Activated naive CD4-positive, alpha-beta T cell treated with anti-CD3 and anti-CD28 coated beads for 36 hours (primary cell): ENCODE measurements at places on chromosomes 7 and 10. TPM values are rescaled to one million over a fixed set of nuclear protein-coding genes. Genes with fewer than 3 reads are reported as not detected.

CC2D2B gene
- total RNA-seq, result not detected

FOXP2 gene
- not detected for total RNA-seq

LYZL2 gene
- total RNA-seq, result not detected

FGFBP3 gene
- 1.6 TPM for total RNA-seq

DNA sequence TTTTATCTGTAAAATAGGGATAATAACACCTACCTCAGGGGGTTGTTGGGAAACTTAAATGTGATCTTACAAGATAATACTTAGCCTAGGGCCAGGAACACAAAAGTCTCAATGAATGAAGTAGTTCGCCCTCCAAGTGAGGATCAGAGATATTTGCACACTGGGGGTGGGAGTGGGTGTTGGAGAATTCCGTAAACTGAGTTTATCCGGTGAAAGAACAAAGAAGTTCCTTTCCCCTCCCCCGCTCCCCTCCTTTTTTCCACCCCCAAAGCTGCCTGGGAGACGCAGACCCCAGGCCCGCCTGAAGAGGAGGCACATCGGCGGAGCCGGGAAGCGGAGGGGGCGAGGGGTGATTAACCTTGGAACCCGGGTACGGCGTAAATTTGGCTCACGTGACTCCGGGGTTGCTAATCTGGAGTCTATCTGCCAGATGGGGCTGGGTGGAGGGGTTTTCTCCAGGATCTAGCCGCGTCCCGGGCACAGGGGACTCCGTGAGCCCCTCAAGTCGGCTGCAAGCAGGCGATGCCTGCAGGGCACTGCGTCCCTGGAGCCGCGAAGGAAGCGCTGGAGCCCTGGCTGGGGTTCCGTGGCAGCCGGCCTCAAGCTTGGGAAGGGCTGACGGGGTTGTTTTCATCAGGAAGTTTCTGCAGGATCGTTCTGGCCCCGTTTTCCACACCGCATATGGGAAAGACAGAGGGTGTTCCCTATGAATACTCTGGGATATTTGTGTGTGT lies 1.4 kb upstream of the PODXL start:
- H3K4me1 ChIP-seq, result peaks cover 12% of the 10 kb centered on the region
- H3K4me3 ChIP-seq, result no peak overlapping the region
- DNase-seq, result no peak
- H3K27ac ChIP-seq, result no peak overlapping the region
- no peaks in the 10 kb centered on the region for H3K36me3 ChIP-seq

DNA sequence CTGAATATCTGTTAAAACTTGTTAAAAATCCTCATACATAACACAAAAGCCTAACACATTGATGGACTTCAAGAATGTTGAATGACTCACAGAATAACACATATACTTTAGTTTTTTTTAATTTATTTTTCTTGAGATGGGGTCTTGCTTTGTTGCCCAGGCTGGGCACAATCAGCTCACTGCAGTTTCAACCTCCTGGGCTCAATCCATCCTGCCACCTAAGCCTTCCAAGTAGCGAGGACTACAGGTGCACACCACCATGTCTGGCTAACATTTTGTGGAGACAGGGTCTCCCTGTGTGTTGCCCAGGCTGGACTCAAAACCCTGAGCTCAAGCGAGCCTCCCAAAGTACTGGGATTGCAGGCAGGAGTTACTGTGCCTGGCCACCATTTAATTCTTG lies 28.1 kb downstream of the SUV39H2 start:
- H3K27me3 ChIP-seq, result no peaks in the 10 kb centered on the region
- no peak for DNase-seq
- no peak overlapping the region for H3K4me3 ChIP-seq
- H3K4me1 ChIP-seq, result peaks cover 16% of the 10 kb centered on the region
- peaks cover 66% of the 10 kb centered on the region for H3K36me3 ChIP-seq
- no peak overlapping the region for H3K27ac ChIP-seq

GRCh38 chr10:929960-930624 lies 1.4 kb downstream of the LARP4B start:
- H3K4me1 ChIP-seq, result peaks cover 37% of the 10 kb centered on the region
- H3K27me3 ChIP-seq, result no peaks in the 10 kb centered on the region
- peak overlapping the region; percentile 84 for H3K4me3 ChIP-seq
- H3K27ac ChIP-seq, result peak overlapping the region; percentile 83
- peaks cover 16% of the 10 kb centered on the region for H3K36me3 ChIP-seq

DNA sequence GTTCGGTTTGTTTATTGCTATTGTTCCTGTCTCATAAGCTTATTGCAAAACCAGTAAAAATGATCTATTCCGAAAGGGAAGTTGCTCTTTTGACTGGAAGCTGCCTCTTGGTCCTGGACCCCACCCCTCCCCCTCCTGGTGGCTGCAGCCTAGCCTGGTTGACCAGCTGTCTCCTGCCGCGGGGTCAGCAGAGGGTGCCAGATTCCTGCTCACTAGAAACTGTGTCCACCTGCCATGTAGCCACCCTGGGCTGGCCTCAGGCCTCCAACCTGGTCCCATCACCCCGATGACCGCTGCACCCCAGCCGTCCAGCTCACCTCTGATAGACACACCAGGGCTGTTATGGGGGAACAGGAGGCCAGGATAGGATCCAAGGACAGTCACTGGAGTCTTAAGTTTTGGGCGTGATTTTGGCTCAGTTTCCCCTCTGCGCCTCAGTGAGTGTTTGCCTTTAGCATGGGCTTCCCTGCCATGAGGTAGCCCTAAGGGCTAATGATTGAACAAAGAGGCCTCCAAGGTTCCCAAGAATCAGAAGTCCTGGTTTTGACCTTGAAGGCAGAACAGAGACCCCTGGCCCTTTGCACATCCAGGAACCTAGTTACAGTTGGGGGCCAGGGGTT lies 32.9 kb upstream of the SLF2 start:
- H3K36me3 ChIP-seq, result no peaks in the 10 kb centered on the region
- H3K27me3 ChIP-seq, result peaks cover 7% of the 10 kb centered on the region
- no peaks in the 10 kb centered on the region for H3K4me1 ChIP-seq
- H3K4me3 ChIP-seq, result no peak overlapping the region

DNA sequence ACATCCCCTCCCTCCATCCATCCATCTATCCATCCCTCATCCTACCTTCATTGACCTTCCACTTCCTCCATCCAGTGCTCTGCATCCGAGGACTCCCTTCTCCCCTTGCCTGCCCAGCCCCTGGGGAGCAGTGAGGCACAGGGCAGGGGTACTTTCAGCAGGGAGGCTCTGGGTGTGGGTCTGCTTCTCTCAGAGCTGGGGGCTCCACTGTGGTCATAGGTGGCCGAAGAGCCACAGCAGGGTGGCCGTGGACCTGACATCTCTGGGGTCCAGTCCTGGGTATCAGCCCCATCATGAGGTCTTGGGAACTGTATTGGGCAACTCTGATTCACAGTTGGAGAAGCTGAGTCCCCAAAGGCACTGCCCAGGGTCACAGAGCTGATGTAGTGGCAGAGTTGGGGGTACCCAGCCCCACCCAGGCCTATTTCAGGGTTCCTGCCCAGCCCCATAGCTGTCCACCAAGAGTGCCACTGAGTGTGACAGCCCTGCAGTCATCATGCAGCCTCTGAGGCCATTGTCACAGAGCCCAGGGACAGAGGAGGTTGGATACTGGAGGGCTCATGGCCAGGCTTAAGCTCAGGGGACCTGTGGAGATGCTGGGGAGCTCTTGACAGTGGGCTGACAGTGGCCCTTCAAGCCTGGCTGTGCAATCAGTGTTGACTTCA lies 35.3 kb upstream of the DPYSL4 start:
- no peak overlapping the region for H3K27ac ChIP-seq
- DNase-seq, result no peak
- no peak overlapping the region for H3K4me3 ChIP-seq
- no peaks in the 10 kb centered on the region for H3K27me3 ChIP-seq

DNA sequence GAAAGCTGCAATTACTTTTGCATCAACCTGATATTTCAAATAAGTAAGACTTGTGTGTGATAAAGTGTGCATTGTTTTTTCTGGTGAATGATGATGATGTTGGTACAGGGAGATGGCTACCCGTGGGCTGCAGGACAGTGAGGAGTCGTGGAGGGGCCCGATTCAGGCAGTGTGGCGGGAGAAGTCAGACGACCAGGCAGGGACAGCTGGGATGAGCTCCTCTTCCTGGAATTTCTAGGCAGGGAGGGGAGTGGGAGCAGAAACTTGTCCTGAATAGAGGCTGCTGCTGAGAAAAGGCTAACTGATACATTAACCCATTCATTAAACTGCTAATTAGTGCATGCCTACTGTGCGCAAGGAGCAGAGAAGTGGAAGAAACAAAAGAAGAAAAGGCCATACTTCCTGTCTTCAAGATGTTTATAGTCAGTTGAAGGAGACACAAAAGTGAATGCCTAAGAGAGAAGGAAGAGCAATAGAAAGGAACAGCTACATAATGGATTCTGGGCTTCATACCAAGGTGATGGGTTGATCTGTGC lies 9.3 kb upstream of the GATAD1 start:
- no peaks in the 10 kb centered on the region for H3K27me3 ChIP-seq
- H3K4me1 ChIP-seq, result no peaks in the 10 kb centered on the region
- no peaks in the 10 kb centered on the region for H3K36me3 ChIP-seq
- no peak overlapping the region for H3K4me3 ChIP-seq
- no peak for DNase-seq

- H3K27ac ChIP-seq, result no peak overlapping the region
- no peak for DNase-seq
- no peak overlapping the region for H3K4me3 ChIP-seq
- H3K4me1 ChIP-seq, result peaks cover 49% of the 10 kb centered on the region
- H3K36me3 ChIP-seq, result peaks cover 26% of the 10 kb centered on the region
- H3K27me3 ChIP-seq, result no peaks in the 10 kb centered on the region
These were observed 50.2 kb downstream of the SHH start for GRCh38 chr7:155762036-155762435.

DNA sequence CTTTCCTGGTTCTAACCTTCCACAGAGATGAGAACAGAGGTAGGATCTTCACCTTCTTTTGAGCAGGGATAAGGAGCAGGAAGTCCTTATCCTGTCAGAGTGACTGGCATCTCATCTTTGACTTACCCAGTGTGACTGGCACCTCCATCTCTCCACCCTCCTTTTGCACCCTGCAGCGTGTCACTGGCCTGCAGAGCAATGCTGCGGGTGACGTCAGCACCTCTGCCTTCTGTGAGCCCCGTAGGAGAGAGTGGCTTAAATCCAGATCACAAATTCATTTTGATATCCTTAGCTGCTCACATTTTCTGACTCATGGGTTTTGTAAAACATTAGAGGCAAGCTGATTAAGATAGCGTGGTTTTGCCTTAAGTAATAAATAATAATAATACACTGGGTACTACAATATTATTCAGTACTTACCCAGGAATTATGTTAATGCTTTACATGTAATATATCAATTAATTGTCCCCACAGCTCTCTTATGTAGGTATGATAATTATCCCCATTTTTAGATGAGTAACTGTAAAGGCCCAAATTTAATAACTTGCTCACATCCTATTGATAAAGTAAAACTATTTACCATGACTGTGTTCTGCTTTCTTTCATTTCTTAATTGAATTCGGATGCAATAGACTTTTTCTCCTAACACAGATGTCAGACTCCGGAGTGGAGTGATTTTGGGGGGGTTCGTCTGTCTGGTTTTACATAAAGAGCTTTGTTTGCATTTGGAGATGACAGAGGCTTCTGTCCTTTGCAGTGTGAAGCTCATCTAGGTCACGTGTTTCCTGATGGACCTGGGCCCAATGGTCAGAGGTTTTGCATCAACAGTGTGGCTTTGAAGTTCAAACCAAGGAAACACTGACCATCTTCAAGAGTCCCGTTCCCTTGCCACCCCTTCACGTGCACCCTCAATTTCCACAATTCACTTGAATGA lies 24.9 kb downstream of the MSRB2 start:
- no peak overlapping the region for H3K4me3 ChIP-seq
- no peaks in the 10 kb centered on the region for H3K4me1 ChIP-seq
- H3K36me3 ChIP-seq, result peaks cover 19% of the 10 kb centered on the region
- H3K27me3 ChIP-seq, result no peaks in the 10 kb centered on the region
- DNase-seq, result no peak
- no peak overlapping the region for H3K27ac ChIP-seq

DNA sequence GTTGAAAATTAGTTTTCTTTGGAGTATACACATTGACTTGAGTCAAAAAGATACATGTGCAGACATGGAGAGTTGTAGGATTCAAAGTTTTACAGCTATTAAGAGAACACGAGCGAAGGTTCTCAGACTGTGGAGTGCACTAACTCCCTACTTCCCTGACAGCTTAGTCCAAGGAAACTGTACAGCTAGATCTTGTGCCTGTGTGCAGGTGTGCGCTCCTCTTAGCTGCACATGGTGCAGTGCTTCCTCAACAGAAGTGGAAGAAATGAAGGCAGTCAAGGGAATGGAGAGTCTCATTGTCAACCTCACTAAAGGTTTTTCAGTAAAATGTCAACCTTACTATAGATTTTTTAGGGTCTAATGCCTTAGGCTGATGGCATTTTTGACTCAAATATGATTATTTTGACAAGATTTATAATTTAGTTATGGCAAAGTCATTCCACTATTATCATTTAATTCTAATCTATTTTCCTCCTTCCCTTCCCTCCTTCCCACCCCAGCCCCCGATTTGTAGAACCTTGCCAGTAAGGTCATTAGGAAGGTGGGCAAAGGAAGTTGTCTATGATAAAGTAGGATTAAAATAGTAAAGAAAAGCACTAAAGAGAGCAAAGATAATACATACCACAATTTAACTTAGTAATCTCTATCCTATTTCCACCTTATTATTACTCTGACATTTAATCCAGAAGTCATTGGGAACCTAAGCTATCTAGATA lies 13.6 kb downstream of the PDK4 start:
- no peak overlapping the region for H3K27ac ChIP-seq
- no peak overlapping the region for H3K4me3 ChIP-seq
- H3K27me3 ChIP-seq, result peaks cover 2% of the 10 kb centered on the region
- H3K36me3 ChIP-seq, result no peaks in the 10 kb centered on the region
- H3K4me1 ChIP-seq, result no peaks in the 10 kb centered on the region
- DNase-seq, result no peak

DNA sequence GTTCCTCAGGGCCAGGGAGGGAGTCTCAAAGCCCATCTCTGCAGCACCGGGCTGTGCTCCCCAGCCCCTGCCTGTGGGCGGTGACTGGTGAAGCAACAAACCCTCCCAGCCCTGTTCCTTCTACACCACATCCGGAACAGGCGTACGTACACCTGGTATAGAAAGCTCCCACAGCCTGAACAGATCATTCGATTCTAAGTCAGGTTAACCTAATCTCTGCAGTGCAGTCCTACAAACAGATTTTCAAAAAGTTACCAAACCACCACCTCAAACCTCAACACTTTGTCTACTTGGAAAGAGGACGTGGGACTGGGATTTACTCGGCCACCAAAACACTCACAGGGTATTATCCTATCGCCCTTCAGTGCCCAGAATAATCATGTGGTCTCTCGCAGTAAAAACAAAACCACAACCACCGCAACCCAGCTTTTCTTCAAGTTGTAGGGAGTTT lies 238.4 kb downstream of the DIP2C start:
- peak overlapping the region; percentile 64 for H3K27ac ChIP-seq
- peak; percentile 80 for DNase-seq
- H3K36me3 ChIP-seq, result no peaks in the 10 kb centered on the region
- peak overlapping the region; percentile 74 for H3K4me3 ChIP-seq
- H3K27me3 ChIP-seq, result no peaks in the 10 kb centered on the region

DNA sequence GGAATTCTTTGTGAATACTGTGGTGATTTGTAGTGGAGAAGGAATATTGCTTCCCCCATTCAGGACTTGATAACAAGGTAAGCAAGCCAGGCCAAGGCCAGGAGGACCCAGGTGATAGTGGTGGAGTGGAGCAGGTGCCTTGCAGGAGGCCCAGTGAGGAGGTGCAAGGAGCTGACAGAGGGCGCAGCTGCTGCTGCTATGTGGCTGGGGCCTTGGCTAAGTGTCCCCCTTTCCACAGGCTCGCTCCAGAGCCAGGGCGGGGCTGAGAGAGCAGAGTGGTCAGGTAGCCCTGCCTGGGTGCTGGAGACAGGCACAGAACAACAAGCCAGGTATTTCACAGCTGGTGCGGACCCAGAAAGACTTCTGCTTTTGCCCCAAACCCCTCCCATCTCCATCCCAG lies 162.9 kb downstream of the EGFR start:
- DNase-seq, result no peak
- H3K36me3 ChIP-seq, result no peaks in the 10 kb centered on the region
- peaks cover 5% of the 10 kb centered on the region for H3K27me3 ChIP-seq
- no peaks in the 10 kb centered on the region for H3K4me1 ChIP-seq
- no peak overlapping the region for H3K4me3 ChIP-seq
